ENCODE measurements at places on chromosomes 3 and 15.
A peak's percentile ranks its signal among the peaks of the same experiment; 100 is the strongest.

GRCh38 chr15:60379525-60380274 lies 18.1 kb downstream of the ANXA2 start:
- DNase-seq: no peak

DNA sequence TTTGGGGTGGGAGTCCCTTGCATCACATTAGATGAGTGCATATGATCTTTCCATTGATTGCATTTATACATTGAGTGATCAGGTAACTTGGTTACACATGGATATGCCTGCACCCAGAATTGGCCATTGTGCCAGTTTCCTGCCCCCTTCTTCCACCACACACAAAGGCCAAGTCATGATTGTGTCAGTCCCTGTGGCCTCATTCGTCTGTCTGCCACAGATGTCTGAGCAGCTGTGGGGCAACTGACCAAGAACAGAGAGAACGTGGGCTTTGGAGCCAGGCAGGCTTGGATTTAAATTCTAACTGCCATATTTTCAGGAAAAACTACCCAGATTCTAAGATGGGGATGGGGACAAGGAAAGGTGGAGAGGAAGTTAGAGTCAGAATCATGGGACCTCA lies 27.0 kb downstream of the CCNL1 start:
- no peak for DNase-seq

DNA sequence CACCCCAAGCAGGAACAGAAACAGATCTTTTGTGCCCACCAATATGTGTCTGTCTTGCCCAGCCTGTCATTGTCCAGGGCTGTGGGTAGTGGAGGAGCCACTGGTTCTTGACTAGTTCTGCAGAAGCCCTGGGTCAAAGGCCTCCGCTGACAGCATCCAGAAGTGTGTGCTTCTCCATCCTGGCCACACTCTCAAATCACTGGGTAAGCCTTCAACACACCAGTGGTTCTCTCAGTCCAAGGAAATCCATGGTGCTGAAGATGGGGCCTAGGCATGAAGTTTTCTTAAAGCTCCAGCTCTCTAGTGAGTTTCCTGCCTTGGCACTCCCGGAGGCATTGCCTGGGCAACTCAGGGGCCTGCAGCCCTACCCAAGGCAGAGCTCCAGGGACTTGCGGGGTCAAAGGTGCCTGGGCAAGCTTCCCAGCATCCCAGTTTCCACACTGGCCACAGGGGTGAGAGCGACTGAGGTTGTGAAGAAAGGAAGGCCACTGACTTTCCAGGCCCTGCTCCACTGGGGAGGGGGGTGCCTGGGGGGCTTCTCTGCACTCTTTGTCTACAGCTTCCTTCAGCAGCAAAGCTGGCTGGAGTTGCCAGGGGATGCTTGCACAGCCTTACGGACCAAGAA lies 37.9 kb upstream of the RPL32 start:
- no peak for DNase-seq

DNA sequence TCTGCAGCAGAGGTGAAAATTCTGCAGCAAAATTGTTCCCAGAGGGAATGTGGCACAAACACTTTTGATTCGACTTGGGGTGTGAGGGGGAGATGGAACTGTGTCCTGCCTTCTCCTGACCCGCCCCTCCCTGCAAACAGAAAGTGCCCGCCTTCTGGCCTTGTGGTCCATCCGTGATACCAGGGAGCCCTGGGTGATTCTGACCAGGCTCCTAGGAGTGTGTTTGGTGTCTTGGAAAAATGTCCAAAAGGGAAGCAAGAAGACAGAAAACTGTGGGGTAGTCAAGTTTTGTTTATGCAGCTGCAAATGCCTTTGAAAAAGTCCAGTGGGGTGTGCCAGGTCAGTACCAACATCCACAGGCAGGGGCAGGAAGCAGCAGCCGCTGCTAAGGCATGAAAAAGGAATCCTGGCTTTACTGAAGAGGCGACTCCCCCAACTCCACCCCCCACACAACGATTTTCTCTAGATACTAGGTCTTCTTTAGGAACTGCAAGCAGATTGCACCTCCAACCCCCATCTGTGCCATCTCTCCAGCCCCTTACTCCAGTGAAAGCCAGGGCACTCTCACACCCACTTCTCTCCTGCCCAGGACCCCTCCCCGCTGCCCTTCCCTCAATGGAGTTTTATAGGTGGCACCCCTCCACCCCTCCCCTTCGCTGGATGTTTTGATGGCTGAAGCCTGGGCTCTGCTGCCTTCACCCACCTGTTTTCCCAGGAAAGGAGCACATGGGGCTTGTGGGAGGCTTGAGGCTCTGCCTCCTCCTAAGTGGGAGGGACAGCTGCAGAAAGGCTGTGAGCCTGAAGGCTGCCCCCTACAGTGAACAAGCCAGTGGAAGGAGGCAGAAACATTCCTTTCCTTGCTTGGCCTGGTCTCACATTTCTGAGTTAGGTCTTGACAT lies 82.4 kb upstream of the HERC1 start:
- DNase-seq: peak; percentile 56

- no peak for DNase-seq
Measured at GRCh38 chr15:55659481-55659880, 71.3 kb upstream of the PYGO1 start.

DNA sequence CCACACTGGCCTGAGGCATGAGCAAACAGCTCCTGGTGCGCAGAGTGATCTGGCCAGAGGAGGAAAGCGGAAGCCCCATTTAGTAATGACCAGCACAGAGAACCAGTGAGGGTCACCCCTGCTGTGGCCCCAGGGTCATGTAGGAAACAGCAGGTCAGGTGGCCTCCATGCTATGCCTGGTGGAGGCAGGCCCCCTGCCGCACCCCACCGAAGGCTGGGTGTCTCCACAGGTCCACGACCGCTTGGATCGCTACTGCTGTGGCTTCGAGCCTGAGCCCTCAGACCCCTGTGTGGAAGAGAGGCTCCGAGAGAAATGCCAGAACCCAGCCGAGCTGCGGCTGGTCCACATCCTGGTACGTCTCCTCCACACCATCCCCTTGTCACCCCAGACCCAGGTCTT lies 52.6 kb downstream of the POMGNT2 start:
- DNase-seq: no peak

- DNase-seq: no peak
Measured at GRCh38 chr3:186209810-186210752, 101.2 kb upstream of the ETV5 start.

DNA sequence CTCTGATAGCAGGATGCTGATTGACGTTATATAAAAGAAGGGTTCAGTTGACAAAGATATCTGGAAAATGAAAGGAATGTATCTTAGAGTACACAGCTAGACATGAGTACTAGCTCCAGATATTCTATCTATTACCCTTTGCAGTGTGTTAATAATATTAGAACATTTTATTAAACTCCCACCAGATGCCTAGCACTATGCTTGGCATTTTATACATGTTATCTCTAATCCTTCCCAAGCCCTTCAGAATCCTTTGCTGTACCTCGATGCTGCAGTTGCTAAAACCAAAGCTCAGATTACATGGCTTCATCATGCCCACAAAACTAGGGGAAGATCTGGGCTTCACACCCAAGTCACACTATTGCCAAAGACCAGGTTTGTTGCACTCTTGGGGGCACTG lies 350.1 kb upstream of the AZI2 start:
- peak; percentile 23 for DNase-seq

- peak; percentile 67 for DNase-seq
Measured at GRCh38 chr3:159252772-159253384, 451.0 kb downstream of the MFSD1 start.

Data from DMS53 (cell line).